Cortex of kidney (tissue), 1 donor: ENCODE measurements at places on chromosomes 11 and 22.

- DNase-seq, result no peak
Observed at GRCh38 chr11:121483805-121484480, 31.2 kb upstream of the SORL1-AS1 start.

DNA sequence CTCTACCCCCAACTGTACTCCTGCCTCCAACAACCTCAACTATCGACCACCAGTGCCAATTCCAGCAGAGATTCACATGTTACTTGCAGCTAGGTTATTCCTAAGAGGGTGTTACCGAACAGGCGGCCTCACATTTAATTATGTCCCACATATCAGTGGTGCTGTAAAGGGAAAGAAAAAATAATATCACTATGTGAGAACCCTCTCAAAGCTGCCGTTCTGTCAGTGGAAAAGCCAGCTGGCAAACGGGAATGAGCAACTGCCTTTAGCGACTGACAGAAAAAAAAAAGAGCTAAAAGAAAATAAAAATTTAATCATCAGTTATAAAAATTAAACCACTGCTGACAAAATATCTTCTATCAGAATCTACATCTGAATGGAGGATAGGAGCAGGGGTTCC is 270.8 kb upstream of the NARS2 start:
- DNase-seq, result no peak

DNA sequence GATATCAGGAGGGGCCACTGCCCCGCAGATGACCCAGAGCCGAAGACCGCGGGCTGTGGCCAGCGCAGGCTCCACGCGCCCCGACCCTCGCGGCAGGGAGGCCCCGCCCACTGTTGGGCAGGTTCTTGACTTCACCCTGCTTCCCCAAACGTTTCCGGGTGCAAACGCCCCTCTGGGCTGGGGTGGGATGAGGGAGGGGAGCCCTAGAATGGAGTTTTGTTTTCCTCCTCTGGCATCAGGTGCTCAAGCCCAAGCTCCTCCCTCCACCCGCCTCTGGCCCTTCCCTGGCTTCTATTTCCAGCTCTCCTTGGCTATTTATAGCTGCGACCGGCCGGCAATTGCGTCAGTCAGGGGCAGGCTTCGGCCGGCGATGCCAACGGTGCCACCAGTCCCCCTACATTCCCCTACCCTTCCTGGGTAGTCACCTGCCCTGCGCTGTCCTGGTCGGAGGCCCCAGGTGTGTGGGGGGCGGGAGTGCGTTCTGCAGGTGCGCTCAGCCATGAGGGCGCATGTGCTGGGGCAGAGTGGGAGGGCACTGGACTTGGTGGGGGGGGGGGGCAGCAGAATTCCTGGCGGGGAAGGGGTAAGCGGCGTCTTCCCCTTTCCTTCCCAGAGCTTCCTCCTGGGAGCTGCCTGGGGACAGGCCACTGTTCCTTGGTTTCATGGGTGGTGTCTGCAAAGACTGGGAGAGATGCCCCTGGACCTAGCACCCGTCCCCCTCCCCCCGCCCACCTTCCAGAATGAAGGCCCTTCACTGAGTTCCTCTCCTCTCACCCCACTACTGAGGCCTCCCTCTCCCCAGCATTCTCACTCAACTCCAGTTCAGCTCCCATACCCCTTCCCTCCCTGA is 23.6 kb downstream of the DUSP8 start:
- no peak for DNase-seq

GRCh38 chr22:41070665-41071331 is 21.6 kb upstream of the EP300 start:
- DNase-seq, result no peak

DNA sequence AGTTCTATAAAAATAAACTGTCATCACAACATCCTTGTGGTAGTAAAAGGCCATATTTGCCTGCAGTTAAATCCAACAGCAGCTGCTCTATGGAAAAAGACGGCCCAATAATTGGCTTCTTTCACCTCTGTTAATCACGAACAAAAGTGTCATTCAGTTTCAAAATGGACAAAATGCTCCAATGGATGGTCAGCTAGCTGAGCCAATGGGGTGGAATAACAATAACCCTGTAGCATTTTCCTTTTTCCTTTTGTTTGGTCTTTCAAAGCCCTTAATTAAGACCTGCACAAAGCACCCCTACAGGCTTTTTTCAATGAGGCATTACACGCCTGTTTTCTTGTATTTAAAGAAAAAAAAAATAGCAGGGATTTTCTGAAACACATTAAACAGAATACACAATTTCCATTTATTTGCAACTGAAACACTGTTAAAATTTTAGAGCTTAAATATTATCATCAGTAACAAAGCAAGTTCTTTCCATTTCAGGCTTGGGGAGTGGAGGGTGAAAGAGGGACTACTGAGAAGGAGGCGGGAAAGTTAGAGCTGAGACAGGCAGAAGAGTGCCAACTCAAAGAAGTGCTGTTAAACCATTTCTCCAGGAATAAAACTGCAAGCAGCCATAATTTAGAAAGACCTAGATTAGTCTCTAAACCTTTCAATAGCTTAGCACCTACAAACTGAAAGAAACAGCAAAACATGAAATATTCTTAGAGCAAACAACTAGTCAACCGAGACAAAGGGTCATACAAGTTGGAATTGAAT is 28.7 kb downstream of the LGR4 start:
- DNase-seq, result no peak

DNA sequence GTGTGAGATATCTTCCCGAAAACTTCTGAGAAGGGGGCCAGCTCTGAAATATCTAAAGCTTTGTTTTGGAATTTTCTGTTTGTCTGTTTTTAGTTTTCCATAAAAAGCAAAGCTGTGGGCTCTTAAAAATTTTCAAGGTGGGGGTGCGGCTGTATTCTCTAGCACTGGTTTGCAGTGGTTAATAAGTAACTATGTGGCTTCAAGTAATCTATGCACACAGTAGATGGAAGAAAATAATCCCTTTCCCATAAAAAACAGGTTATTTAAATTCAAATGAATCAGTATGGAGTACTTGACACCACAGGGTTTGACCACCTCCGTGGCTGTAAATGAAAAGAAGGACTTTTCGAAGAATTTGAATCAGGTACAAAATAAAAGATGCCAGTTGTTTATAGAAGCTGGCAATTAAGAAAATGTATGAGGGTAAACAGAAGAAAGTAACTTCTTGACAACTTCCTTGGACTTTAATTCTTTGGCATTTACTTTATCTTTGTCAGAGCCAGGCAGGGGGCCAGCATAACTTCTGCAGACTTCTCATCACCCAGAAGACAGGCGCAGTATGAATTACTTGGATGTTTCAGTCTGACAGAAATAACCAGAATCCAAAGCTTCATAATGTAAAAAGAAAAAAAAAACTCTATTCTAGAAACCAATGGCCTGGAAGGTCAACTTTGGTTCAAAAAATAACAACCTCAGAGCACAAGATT is 981.0 kb downstream of the DLG2 start:
- no peak for DNase-seq

GRCh38 chr11:16157327-16157726 is 199.0 kb downstream of the SOX6 start:
- no peak for DNase-seq

DNA sequence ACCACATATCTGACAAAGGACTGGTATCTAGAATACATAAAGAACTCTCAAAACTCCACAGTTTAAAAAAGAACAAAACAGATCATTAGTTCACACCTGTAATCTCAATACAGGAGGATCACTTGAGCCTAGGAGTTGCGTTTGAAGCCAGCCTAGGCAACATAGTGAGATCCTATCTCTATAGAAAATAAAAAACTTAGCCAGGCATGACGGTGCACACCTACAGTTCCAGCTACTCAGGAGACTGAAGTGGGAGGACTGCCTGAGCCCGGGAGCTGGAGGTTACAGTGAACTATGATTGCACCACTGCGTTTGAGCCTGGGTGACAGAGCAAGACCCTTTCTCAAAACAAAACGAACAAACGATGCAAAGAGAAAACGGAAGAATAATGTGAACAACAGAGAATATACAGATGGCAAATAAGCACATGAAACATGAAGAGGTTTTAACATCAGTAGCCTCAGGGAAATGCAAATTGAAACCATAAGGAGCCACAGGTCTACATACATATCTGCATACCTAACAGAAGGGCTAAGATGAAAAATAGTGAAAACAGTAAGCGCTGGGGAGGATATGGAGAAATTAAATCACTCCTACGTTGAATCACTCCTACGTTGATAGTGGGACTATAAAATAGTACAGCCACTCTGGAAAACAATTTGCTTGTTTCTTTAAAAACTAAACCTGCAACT is 70.7 kb downstream of the DGCR2 start:
- DNase-seq, result no peak

DNA sequence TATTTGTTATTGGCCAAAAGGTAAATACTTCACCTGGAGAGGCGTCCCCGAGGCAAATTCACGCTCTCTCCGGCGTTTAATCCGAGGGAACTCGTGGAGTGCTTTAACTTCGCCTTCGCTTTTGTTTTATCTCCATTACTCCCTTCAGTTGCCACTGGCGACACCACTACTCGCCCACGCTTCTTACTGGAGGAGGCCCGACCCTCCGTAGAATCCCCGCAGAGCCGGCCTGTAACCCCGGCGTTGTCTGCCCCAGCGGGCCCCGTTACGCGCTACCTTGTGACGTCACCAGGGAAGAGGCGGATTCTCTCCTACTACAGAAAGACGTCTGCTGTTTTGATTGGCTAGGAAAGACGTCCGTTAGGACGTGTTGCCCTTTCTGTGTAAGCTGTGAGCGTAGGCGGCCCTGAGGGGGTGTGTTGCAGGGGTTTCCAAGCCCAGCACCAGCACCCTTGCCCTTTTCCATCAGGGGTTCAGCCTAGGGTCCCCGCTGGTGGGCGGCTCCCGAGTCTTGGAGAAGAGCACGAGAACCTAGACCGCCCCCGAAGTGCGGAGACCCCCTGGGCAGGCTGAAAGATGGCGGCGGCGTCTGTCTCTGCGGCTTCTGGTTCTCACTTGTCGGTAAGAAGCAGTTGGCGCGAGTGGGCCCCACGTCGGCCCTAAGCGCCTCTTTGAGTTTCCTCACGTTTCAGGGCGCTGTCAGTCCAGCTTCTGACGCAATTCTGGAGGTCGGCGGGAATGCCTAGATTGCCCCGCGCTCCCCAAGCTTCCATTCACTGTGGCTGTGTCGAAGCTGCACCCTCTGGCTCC is at the start of gene CEP57:
Gene CEP57 (plus strand): TSS at position 376 of the 810 bp plus-strand sequence. CDS start 201 bp downstream, at position 577.
- DNase-seq, result peak; percentile 43

GRCh38 chr22:45995405-45996101 is 18.6 kb upstream of the WNT7B start:
- DNase-seq, result no peak

DNA sequence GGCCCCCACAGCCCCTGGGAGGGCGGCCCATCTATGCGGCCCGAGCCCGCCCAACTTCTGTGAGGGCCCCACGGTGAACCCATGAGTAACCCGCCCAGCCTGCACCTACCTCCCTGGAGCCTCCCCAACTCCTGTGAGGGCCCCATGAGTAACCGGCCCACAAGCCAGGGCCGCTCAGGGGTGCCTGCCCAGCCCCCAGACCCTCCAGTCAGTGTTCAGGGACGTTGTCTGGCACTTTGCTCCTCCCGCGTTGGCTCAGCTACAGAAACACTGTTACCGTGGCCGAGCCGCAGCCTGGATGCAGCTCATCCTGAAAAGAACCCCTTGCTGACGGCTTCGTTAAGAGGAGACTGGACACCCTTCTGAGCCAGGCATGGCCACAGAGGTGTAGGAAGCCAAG is 179.6 kb downstream of the BRD1 start:
- no peak for DNase-seq

DNA sequence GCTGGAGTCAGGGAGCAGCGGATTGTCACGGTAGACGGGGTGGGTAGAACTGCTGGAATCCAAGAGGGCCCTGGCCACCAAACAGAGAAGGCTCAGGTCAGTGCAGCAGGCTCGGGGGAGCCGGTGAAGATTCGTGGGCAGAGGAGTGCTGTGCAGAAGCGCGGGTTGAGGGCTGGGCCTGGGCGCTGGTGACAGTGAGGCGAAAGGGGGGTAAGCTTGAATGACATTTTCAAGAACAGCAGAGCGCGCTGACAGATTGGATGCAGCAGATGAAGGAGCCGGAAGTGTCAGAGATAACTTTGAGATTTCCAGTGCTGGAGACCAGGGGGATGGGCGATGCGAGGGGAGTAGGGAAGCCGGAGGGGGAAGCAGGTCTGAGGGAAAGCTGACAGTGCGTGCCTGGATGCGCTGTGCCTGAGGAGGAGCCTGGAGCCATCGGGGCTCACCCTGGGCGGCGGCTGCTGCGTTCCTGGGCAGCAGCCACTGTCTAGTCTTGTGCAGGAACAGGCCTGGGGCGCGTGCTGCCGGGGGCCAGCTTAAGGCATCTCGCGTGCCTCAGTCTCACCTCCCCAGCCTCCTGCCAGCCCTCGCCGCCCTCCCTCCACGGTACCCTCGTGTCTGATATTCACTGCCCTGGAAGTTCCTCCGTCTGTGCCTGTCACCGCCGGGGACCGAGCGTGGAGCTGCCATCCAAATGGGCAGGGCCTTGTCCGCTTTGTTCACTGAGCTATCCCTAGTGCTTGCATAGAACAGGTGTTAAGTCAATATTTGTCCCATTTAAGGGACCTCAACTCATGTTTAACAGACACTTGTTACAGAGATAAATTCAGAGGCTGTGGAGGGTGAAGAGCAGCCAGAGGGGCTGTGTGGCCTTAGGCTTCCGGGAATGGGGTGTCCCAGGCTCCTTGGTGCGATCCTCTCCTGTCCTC is 5.2 kb downstream of the GRIK4 start:
- no peak for DNase-seq

DNA sequence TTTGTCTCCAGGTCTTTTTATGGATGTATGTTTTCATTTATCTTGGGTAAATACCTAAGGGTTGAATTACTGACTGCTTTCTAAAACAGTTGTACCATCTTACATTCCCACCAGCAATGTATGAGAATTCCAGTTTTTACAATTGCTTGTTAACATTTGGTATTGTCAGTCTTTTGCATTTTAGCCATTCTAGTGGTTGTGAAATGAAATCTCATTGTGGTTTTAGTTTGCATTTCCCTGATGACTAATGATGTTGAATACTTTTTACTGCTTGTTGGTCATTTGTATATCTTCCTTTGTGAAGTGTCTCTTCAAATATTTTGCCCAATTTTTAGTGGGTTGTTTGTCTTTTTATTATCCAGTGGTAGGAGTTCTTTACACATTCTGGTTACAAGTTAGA is 92.8 kb downstream of the ARFGAP2 start:
- DNase-seq, result no peak

GRCh38 chr22:24947383-24947782 is 889 bp upstream of the LHFPL7 start:
- DNase-seq, result no peak

- DNase-seq, result no peak
Observed at GRCh38 chr22:42615092-42615859, 593 bp upstream of the POLDIP3 start.

- no peak for DNase-seq
Observed at GRCh38 chr11:16611401-16611921, 127.0 kb upstream of the C11orf58 start.

- DNase-seq, result no peak
Observed at GRCh38 chr11:1854132-1854948, 1.5 kb downstream of the LSP1 start.

DNA sequence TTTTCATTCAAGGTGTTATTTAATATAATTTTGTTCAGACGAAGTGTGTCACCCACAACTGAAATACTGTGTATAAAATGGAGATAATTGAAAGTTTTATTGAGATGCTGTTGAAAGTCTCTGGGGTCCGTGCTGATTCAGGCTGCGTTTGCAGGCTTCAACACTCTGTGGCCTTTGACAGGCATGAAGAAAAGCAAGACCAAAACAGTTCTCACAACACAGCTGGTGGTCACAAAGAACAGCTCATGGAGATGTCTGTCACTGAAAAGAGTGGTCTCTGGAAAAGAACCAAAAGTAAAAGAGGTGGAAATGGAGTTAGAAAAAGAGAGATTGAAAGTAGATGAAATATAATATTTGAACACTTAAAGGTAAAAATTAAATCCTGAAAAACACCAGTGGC is 9.8 kb upstream of the MPPED2 start:
- no peak for DNase-seq

- no peak for DNase-seq
Observed at GRCh38 chr22:38955250-38955905, 2.0 kb upstream of the APOBEC3A start.
